ENCODE measurements at places on chromosomes 2 and 18.

DNA sequence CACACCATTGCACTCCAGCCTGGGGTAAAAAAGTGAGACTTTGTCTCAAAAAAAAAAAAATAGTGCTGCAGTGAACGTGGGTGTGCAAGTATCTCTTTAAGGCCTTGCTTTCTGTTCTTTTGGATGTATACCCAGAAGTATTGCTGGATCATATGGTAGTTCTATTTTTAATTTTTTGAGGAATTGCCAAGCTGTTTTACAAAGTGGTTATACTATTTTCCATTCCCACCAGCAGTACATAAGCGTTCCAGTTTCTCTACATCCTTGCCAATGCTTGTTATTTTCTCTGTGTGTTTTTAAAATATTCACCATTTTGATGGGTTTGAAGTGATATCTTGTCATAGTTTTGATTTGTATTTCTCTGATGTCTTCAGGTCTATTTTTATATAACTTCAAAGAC lies 13.1 kb downstream of the ARMC9 start:
- DNase-seq = no peak

- DNase-seq = no peak
Observed at GRCh38 chr2:220033546-220033945, 406.1 kb downstream of the SLC4A3 start.

- DNase-seq = no peak
Observed at GRCh38 chr2:171365232-171365631, 68.6 kb downstream of the METTL8 start.

- no peak for DNase-seq
Observed at GRCh38 chr18:35750929-35751328, 169.4 kb downstream of the GALNT1 start.

DNA sequence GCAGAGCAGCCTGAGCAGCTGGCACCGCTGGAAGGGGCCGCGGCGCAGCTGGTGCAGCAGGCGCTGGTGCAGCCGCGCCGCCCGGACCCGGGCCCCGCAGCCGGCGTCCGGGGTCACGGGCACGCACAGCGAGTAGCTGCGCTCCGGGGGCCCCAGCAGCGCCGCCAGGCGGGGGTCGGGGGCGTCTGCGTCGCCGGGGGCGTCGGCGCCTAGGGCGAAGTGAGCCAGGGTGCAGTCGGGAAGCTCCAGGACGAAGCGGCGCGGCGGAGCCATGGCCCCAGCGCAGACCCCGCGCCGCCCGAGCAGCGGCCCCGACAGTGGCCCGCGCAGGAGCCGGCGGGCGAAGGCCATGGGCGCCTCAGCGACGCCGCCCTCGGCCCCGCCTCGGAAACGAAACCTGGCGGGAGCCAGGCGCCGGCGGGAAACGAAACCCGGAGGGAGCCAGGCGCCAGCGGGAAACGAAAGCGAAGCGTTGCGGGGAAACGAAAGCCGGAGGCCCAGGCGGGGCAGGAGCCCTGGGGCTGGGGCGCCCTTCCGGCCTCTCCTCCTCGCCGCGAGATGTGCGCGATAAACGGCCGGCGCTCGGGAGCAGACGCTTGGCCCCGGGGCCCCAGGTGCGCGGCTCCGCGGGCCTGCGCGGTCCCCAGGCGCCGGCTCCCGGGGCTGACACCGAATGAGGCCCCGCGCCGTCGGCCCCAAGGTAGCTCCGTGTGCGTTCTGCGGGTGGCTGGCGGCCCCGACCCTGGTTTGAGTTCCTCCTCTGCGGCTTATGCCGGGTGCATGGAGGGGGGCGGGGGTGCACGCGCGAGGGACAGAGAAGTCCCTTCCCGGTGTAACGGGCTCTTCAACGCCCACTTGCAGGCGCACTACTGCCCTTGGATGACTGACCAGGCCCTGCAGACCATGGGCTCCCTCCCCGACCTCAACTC lies at the start of gene CMPK2:
Gene CMPK2, minus strand, starts transcription at position 562 of the 929 bp plus-strand sequence. Its CDS starts 211 bp downstream, at position 351.
- peak; percentile 89 for DNase-seq

DNA sequence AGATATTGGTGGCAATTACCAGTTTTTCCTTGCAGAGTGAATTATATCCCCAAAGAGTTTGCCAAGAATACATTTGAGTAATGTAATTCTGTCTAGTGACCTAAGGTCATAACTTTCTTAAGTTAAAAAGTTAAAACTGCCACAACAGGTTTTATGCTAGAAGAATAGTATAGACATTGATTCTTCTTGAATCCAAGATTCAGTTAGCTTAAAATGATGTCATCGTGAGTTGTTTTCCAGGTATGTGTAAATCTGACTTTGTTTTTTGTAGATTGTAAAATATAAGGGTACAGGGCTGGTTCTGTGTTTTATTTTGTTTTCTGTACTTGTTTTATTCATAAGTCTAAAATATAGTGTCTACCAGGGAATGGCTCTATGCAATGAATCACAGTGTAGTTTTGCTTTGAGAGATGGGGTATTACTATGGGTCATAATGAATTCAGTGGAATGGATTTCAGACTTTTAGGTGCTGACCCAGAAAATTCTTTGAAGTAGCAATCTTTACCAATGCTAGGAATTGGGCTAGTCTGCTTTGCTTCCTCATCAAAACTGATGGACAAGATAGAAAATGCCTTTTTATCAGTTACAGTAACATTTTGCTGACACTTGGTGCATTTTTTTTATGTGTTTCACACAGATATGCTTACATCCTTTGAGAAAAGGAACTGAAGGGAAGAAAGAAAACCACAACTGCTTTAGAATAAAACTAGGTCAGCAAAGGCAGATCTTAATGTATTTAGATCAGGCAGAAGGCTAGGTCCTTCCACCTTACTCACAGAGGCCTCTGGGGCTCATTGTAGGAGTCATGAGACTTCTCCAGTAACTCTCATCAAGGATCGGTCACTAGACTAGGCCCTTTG lies 20.8 kb upstream of the MGAT5 start:
- no peak for DNase-seq

GRCh38 chr2:240566203-240567136 lies 1.8 kb upstream of the RNPEPL1 start:
- DNase-seq = peak; percentile 92
